Gastroesophageal sphincter (tissue), 4 donors: ENCODE measurements at places on chromosomes 13 and 19. TPM values are rescaled to one million over a fixed set of nuclear protein-coding genes. Genes with fewer than 3 reads are reported as not detected.

FGF22 gene
- 1.3 TPM for total RNA-seq

BIVM gene
- total RNA-seq = 14.5 TPM

CCDC70 gene
- not detected for total RNA-seq

MBOAT7 gene
- total RNA-seq = 28.4 TPM

SMIM44 gene
- total RNA-seq = not detected

GDF15 gene
- total RNA-seq = 3.0 TPM

COL5A3 gene
- total RNA-seq = 30.8 TPM

METTL21C gene
- not detected for total RNA-seq

SPACA4 gene
- total RNA-seq = not detected

MYO1F gene
- 5.4 TPM for total RNA-seq

GRCh38 chr19:34403784-34404108, 453 bp upstream of the PDCD2L start:
- no peak for ATAC-seq

DNA sequence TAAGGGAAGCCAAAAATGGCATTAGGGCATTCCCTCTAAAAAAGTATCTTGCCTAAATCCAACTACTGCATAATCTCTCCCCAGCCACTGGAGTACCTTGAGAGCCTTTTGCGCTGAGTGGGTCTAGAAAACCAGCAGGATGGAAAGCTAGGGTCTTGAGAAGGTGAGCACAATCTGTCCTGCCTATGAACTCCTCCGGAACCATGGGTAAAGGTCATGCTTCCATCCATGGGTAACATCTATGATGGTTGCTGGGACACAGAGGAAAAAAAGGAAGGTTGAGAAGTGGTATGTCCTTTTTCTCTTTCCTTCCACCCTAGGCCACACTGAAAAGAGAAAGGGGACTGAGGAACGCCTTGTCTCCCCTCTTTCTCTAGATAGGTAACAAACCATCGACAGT, 52.4 kb downstream of the ZNF676 start:
- ATAC-seq = no peak

GRCh38 chr13:56349866-56350265, 790.9 kb upstream of the PRR20A start:
- no peak for ATAC-seq

DNA sequence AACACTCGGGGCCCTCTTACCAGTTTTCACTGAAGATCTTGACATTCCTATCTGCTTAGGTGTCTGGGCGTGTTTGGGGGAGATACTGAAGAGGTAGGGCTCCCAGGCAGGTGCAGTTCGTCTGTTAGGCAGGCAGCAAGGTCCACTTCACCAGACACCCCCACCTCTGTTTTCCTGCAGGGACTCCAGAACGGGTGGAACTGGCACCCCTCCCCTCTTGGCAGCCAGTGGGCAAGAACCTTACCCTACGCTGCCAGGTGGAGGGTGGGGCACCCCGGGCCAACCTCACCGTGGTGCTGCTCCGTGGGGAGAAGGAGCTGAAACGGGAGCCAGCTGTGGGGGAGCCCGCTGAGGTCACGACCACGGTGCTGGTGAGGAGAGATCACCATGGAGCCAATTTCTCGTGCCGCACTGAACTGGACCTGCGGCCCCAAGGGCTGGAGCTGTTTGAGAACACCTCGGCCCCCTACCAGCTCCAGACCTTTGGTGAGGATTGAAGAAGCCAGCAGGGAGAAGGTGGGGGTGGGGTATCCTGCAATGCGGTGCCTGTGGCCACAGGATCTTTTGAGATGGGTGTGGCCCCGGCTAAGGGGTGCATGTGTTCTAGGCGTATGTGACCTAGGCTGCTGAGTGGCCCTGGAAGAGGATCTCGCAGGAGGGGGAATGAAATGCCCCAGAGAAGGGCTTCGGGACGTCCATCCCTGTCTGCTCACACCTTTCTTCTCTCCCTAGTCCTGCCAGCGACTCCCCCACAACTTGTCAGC, 3.3 kb upstream of the ICAM4 start:
- ATAC-seq = no peak

DNA sequence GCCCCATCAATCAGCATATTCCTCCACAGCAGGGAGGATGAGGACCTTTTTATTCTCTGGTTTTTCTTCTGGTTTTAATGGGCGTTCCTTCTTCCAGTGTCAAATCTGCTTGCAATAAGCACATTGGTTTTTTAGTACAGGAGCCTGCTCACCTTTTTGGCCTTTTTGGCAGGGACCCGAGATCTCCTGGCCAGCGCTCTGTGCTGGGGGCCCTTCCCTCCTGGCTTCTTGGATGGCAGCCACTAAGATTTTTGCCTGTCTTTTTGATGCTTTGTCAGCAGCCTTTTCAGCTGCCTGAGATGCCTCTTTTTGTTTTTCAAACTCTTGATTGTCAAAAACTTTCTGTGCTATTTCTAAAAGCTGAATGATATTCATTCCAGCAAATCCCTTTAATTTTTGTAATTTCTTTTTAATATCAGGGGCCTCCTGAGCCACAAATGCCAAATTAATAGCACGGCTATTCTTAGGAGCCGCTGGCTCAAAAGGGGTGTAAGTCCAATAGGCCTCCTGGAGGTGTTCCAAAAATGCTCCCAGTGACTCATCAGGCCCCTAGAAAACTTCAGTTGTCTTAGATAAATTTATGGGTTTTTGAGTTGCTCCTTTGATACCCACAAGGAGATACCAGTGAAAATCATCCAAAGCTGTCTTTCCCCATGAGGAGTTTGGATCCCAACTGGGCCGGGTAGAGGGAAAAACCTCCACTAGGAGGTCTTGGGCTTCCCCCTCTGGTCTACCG, 73.0 kb downstream of the ZNF100 start:
- ATAC-seq = no peak

- ATAC-seq = peak; percentile 39
Observed at GRCh38 chr13:108361769-108362168, 92.3 kb downstream of the TNFSF13B start.

GRCh38 chr19:54875506-54875905, 1.5 kb downstream of the FCAR start:
- no peak for ATAC-seq

GRCh38 chr13:91241221-91241933, 106.1 kb upstream of the MIR17HG start:
- no peak for ATAC-seq

DNA sequence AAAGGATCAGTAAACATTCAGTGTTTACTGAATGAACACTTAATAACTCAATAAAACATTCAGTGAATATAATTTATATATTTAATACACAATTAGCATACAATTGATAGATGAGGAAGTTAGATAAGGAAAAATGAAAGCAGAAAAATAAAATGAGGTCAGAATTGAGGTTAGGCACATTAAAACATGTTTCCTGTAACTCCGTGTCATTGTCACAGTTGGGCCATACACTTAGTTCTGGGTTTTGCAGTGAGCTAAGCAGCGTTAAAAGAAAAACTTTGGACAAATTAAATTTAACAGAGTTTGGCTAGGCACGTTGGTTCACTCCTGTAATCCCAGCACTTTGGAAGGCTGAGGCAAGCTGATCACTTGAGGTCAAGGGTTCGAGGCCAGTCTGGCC, 71.4 kb downstream of the MIPEP start:
- ATAC-seq = no peak

- no peak for ATAC-seq
Observed at GRCh38 chr19:29872224-29872731, 60.5 kb downstream of the CCNE1 start.

- no peak for ATAC-seq
Observed at GRCh38 chr13:98156259-98156658, 13.4 kb downstream of the FARP1 start.

DNA sequence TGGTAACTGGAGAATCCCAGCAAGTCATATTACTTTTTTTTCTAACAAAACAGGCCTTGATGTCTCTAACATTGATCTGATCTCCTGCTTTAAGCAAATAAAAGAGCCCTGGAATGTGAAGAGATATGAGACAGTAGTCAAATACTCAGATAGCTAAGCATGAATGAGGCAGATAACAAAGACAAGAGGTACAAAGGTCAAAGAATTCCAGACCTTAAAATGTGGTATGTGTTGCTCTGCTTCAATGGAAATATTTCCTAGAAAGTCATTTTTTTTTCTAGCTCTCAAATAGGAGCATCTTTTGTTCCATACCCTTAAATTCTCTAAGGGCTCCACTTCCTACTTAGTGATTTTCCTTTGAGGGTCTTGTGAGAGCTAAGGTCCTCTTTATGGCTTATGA, 54.6 kb downstream of the ZNF254 start:
- ATAC-seq = no peak

DNA sequence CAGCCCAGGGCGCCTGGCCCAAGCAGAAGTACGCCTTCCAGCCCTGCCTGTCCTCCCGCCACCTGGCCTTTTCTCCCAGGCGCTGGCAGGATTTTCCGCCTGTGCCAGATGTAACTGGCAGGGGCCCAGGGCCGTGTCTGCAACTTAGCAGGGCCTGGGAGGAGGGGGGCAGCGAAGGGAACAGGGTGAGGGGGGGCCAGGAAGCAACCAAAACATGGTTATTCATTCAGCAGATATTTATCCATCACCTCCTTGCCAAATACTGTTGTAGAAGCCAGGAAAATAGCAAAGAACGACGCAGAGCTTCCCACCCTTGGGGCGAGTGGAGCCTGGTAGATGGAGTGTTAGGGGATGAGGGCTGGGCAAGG, 5.6 kb downstream of the TLE6 start:
- ATAC-seq = peak; percentile 92

DNA sequence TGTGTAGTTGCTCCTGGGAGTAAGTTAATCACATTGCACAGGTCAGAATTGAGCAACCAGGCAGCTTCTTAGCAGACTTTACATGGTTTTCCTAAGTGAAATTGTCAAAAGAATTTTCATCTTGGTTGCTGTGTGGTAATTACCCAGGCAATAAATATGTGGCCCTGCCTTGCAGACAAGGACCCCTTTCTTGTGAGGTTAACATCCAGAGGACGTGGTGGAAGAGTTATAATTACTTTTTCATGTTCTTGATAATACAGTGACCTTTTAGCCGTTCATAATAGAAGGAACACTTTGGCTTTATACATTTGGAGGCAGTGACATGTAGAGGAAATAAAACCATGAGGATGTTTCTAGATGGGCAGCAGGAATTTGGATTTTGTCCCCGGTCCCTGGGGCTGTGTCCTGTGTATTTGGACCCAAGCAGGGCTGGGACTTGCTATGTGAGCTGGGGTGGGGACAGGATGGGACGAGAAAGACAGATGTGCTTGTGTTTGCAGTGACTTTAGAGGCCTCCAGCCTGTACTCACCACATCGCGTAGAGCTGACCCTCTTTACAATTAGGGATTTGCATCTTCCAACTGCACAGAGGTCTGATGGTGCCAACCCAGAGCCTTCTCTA, 156.2 kb downstream of the STK24 start:
- ATAC-seq = no peak

DNA sequence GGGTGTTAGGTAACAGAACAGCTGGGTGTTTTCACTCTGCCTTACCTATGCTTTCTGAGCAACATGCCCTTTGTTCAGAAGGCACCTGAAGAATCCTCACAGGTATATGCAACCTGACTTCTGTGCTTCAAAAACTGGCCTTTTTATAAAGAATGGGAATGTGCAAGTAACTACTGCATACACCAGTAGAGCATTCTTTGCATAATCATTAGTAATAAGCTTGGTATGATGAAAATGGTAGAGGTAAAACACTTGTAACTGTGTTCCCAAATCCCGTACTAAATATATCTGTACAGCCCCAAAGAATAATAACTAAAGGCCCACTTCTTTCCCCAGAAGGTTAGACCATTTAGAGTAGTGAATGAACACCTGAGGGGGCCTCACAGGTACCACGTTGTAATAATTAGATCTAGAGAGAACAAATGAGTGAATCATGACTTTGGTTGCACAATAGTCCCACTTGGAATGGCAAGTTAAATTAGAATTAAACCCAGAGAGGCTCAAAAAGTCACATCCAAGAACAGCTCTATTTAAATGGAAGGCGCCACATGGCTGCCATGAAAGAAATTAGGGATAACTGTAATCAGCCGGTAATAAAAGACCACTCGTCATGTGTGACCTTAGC, 413.9 kb downstream of the KLF12 start:
- no peak for ATAC-seq

DNA sequence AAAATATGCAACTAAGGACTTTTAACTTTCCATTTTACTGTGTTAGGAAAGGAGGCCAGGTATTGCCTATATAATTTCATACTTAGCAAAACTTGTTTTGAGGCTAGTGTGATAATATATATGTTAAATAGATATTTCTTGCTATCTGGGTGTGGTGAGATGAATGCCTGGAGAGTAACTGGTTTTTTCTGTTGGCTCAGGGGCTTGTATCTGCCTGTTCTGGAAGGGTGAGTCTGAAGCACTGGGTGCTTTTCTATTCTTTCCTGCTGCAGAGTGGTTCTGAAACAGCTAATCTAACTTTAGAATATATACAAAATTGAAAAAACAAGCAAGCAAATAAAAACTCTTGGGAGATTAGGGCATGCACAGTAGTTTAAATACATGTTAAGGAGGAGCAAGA, 64.6 kb upstream of the MYCBP2 start:
- ATAC-seq = no peak

DNA sequence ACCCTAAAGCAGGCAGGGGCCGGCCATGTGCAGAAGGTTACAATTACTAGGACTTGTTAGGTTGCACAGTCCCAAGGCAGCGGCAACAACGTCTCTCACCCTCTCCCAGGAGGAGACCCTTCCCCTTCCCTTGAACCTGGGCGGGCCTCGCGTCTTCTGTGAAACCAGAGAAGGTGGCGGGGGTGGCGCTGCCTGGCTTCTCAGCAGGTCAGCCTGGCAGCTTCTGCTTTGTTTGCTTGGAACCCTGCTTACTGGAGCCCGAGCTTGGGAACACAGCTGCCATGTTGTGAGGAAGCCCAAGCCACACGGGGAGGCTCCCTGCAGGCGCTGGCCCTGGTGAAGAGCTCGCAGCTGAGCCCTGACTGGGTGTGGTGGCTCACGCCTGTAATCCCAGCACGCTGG, 15.5 kb downstream of the MKNK2 start:
- no peak for ATAC-seq

- ATAC-seq = no peak
Observed at GRCh38 chr19:28482221-28482620, 730.7 kb downstream of the UQCRFS1 start.

DNA sequence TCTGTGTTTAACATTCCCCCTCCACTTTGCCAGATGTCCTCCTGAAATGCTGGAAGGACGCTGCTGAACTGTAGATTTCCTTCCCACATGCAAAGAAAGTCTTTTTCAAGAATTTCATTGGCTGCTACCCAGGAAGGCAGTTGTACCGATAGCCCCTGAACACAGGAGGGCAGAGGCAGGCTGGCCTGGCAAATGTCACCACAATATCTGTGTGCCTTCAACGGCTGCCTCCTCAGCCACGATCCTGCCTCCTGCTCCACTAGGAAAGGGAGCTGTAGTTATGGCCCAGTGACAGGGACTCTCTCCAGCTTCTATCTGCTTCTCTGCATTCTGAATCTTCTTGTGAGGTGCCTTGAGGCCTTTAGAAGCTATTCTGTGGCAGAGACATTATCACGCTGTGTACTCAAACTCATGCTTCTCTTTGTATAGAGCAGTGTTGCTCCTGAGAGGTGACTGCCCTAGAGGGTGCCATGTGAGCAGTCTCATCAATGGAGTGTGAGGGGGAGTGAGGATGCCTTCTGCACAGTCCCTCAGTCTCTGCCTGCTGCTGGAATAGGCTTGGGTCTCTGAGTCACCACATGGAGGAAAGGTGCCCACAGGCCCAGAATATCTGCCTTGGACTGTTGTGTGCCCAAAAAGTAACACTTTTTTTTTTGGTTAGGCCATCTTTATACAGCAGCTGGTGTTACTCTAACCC, 279.8 kb downstream of the DNAJC15 start:
- peak; percentile 66 for ATAC-seq
